ENCODE measurements at places on chromosomes 11 and 22.

- no peak for DNase-seq
Observed at GRCh38 chr11:126363706-126364248, 8.3 kb downstream of the ST3GAL4 start.

GRCh38 chr22:48561676-48562075 is 1266.0 kb downstream of the BRD1 start:
- no peak for DNase-seq

- DNase-seq: no peak
Observed at GRCh38 chr11:27721264-27722116, 21.2 kb upstream of the BDNF start.

DNA sequence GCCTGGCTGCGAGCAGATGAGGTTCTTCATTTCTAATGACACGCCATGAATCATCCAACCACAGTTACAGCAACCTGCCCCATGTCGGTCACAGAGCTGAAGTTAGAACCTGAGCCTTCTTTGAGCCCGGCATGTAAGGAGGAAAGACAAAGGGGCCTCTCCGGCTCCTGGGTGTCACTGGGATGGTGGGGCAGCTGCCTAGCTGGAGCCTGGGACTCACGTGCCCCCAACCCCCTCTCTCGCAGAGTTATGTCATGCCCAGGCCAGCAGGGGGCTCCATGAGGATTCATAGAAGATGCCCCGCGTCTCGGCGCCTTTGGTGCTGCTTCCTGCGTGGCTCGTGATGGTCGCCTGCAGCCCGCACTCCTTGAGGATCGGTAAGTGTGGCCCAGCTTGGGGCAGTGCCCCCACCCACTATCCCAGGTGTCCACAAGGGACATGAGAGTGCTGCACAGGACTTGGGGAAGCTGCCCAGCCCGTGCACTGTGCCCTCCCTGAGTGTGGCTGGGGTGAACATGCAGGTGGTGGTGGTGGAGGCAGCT is 148.5 kb downstream of the GRIK4 start:
- DNase-seq: peak; percentile 27

- peak; percentile 40 for DNase-seq
Observed at GRCh38 chr11:13462311-13462900, 616 bp downstream of the BTBD10 start.

GRCh38 chr11:105073456-105074165 is 28.5 kb upstream of the CARD16 start:
- no peak for DNase-seq

DNA sequence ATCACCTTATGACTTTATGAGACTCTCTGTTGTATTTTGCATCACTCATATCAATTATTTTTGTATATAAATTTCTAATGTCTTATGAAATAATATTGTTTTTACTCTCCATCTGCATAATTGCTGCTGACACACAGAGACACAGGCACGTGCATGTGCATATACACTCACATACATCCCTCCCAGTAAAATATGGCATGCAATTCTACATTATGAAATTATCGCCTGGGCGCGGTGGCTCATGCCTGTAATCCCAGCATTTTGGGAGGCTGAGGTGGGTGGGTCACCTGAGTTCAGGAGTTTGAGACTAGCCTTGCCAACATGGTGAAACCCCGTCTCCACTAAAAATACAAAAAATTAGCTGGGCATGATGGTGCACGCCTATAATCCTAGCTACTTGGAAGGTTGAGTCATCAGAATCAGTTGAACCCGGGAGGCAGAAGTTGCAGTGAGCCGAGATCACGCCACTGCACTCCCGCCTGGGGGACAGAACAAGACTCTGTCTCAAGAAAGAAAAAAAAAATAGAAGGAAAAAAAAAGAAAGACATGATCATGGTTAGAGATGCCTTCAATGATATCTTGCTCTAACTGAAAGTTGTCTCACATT is 96.7 kb upstream of the LUZP2 start:
- DNase-seq: no peak

DNA sequence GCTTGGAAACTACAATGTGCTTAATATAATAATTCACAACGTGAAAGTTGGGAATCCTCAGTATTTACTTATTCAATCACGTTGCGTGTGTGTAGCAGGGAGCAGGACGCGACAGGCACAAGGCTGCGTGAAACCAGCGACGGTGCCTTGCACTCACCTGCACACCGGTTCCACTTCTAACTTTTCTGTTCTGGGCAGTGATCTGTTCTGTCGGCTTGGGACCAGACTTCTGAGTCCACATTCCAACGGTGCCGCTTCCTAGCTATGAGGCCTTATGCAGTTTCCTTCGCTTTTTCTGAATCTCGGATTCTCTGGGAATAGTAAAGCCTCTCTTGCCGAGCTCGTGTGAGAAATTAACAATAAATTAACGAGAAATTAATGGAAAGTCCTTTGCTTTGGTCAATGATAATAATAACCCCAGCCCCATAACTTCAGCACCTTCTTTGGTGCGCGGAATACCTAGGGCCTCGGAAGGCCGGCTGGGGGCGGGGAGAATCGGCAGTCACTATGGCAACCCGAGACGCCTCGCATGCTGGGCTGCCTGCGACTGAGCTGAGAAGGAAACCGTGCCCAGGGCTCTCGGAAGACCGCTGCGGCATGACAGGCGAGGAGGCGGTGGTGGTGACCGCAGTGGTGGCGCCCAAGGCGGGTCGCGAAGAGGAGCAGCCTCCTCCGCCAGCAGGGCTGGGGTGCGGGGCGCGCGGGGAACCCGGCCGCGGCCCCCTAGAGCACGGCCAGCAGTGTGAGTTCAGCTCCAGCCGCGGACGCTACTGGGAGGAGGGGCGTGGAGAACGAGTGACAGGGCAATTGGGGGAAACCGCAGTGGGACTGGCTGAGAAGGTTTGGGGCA is at the start of gene C11orf97:
C11orf97 (plus strand) TSS at position 530 of the 850 bp plus-strand sequence; CDS start at position 598, 68 bp downstream.
- peak; percentile 76 for DNase-seq

GRCh38 chr11:131987703-131988102 is 617.3 kb downstream of the NTM start:
- no peak for DNase-seq

- peak; percentile 31 for DNase-seq
Observed at GRCh38 chr11:18650859-18651557, 16.9 kb upstream of the SPTY2D1 start.

- DNase-seq: no peak
Observed at GRCh38 chr11:108027057-108027456, 18.4 kb downstream of the CUL5 start.

DNA sequence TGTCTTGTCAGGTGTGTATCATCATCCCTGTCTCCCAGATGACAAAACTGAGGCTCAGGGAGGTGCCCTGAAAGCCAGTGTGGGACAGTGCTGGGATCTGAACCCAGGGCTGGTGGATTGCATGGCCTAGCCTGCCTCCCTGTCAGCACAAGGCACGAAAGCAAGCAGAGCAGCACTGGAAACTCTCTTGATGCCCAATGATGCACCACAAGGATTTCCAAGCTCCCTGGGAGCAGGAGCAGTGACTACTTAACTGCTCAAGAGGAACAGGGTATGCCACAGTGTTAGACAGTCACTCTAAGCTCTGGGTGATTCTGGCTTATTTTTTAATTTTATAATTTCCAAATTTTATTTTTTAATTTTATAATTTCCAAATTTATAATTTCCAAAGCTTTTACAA is 9.0 kb downstream of the ZC3H7B start:
- no peak for DNase-seq

DNA sequence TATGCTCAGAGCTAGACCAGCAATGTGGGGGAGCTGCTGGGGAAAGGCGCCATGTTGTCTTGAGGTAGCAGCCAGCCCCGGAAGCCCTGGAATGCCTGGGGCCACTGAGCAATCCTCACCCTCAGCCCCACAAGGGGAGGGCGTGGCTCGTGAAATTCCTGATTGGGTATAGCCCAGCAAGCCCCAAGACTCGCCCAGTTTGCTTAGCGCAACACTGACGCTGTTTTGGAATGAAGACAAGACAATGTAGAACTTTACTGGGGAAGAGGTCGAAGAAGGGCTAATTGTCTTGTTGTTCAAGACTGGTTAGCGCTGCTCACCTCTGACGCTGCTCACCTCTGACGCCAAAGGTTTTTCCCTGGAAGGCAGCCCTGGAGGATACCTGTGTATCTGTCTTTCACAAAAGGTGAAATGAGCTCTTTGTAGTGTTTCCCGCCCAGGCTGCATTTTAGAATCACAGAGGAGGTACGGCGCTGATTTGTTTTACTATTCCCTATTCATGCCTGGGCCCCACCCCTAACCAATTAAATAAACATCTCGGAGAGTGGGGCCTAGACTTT is 47.6 kb downstream of the ST3GAL4 start:
- no peak for DNase-seq

GRCh38 chr22:42635531-42635930 is 4.9 kb downstream of the ATP5MGL start:
- DNase-seq: peak; percentile 94

DNA sequence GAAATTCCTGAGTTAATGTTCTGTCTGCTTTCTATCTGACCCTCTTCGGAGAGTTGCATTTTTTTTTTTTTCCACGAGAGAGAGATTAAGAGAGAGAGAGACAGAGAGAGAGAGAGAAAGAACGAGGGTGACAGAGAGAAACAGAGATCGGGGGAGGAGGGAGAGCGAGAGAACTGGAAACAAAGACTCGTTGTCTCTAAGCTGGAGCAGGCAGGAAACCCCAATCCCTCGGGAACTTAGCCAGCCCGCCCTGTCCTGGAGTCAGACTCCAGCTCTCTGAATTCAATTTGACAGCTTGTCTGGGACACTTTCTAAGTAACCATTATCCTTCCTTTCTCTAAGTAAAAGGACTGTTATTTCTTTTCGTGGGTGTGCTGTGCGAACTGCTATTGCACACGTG is 76.9 kb downstream of the KCNJ1 start:
- peak; percentile 81 for DNase-seq

GRCh38 chr22:30920407-30920806 is 48.2 kb downstream of the MORC2 start:
- peak; percentile 85 for DNase-seq

- DNase-seq: no peak
Observed at GRCh38 chr11:7381937-7382336, 103.4 kb upstream of the OLFML1 start.

GRCh38 chr11:131449036-131450019 is 78.9 kb downstream of the NTM start:
- DNase-seq: no peak

DNA sequence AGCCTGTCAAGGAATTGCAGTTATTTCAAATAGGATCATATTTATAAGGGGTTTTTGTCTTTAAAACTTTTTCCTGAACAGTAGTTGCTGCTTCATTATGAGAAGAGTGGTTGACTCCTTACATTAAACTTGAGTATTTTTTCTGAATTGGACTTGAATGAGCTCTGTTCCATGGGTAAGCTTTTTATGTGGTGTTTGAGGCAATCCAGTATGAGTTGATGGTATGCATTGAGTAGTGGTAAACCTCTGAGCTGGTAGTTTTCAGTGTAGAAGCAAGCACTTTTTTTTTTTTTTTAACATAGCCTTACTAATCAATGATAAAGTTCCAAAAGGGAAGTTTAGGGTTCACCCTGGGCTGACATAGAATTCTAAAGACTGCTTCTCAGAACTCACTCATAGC is 3.4 kb downstream of the KMT2A start:
- DNase-seq: no peak

- no peak for DNase-seq
Observed at GRCh38 chr11:116791813-116792143, at the start of gene APOA5. TSS of gene APOA5 (minus strand) at chr11:116791879. CDS start at chr11:116791860, 19 bp downstream.

DNA sequence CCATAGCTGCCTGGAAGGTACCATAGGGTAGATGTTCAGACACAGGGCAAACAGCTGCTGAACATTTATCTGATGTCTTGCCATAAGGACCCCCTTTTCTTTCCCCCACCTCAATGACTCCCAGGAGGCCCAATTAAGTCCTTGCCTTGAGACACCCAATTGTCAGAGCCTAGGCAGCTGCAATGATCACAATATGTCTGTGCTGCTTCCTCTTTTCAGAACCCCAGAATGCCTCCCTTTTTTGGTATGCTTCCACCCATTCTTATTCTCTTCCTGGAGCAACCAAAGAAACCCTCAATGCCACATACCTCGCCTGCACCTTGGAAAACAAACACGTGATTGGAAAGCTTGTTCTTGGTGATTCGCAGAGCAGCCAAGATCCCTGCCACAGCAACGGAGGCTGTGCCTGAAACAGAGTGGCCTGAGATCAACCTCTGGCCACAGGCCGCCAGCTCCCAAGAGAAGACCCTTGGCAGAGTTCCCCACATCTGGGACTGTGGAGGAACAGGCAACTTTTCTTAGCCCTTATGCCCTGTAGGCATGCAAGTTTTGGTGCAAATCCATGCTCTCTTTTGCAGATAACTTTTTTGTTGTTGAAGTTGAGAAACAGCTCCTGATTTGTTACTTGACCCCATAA is 75.4 kb downstream of the CCDC81 start:
- DNase-seq: no peak

GRCh38 chr11:31089117-31089516 is 280.4 kb downstream of the DCDC1 start:
- DNase-seq: no peak

Data from astrocyte of the hippocampus (primary cell).